ENCODE measurements at places on chromosomes 12 and 14.

DNA sequence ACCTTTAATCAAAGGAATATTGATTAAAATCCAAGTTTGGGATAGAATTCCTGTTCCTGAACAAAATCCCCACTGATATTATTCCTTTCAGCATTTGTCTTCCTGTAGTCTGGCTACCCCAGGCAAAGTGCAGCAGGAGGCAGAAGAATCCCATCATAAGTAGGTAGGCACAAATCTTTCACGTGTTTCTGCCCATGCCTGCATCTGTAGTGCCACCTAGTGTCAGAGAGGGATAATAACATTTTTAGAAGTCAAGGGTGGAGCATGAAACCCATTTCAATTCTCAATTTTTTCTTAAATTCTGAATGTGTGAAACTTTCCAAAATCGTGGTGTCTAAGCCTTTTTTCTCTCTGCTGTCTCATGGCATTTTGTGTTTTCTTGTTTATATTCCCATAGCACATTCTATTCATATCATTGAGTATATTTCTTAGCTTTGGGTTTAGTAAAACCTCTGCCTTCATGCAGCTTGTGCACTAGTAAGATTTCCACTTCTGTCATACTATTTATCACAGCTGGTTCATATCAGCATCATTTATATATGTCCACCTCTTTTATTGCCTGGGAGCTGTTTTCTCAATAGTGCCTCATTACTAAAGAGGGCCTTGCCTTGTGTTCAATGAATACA lies 47.8 kb upstream of the RERG start:
- peak; percentile 8 for DNase-seq

GRCh38 chr14:102982852-102983470 lies 60.5 kb downstream of the AMN start:
- no peak for DNase-seq

- DNase-seq = no peak
Measured at GRCh38 chr14:49882826-49883694, 9.8 kb upstream of the ARF6 start.

DNA sequence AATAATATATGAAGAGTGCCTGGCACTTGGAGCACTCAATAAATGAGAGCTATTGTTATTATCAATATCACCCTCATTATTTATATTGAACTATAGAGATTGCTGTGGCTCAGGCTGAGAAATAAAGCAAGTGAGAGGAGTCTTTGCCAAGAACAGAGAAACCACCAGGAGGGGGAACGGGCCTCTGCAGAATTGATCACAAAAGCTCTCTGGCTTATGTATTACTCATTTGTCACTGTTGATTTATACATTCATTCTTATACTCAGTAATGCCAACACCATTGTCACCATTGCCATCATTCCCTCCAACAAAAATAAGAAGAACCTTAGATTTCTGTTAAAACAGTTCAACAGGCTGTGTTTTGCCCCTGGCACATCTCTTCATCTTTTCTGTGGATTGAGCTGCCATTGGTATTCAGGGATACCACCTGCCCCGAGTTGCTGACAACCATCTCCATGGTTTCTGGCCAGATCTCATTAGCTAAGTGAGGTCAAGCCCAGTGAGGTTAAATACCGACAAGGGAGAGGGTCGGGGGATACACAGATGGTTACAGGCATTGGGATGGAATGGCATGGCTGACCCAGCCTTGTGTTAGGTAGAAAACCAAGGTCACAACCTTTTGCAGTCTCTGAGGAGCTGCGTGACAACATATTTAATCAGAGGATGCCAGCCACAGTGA lies 21.8 kb upstream of the PCNX1 start:
- no peak for DNase-seq

- no peak for DNase-seq
Measured at GRCh38 chr12:63787306-63787705, 7.6 kb downstream of the RXYLT1 start.

- no peak for DNase-seq
Measured at GRCh38 chr12:114215746-114216145, 190.2 kb downstream of the TBX5 start.

DNA sequence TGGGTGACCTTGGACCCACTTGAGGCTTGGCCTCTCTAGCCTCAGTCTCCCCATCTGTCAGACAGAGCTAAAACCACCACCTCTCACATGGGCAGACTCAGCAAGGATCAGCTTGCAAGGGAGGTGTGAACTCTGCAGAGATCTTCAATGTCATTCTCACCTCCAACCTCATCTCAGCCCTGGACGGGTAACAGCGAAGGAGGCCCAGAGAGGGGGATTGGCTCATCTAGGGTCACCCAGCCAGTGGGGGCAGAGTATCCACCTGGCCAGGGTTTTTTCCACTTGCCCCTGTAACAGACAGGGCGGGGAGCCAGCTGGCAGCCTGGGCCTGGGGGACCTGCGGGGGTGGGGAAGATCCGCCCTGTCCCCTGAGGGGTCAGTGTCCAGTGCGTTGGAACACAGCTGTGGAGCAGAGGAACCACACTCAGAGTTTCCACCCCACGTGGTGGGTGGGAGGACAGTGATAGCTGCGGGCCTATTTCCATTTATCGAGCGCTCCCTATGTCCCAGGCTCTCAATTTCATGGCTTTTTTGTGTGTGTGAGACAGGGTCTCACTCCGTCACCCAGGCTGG lies 27.4 kb downstream of the DTX1 start:
- no peak for DNase-seq

GRCh38 chr14:65927931-65928356 lies 515.4 kb downstream of the FUT8 start:
- DNase-seq = peak; percentile 69

- DNase-seq = no peak
Measured at GRCh38 chr12:96236221-96236822, 42.1 kb downstream of the ELK3 start.

DNA sequence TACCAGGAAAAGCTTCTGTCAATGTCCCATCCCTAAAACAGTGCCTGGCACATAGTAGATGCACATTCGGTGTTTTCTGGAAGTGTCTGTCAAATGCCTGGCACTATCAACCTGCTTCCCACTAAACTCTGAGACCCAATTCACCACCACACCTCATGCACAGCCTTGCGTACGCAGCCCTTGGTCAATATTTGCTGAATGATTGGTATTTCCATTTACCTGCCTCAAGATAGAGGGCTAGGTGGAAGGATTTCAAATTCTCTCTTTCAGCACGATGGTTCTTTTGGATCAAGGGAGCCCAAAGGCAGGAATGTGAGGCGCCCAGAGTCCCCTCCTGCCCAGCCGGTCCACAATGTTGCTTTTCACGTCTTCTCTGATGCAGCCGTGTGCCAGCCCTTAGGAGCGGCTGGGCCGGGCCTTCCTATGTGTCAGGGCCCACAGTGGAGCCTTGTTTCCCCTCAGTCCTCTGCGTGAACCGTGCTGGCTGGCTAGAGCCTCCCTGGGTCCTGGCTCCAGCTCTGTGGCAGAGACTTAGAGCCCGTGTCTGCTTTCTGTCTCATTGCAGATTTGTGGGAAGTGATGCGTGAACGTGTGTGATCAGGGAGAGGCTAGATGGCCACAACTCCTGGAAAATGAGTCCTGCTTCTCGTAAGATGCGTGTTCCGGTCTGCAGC lies 99.9 kb upstream of the RFLNA start:
- DNase-seq = no peak

GRCh38 chr12:25723921-25724491 lies 170.9 kb upstream of the LMNTD1 start:
- DNase-seq = no peak

DNA sequence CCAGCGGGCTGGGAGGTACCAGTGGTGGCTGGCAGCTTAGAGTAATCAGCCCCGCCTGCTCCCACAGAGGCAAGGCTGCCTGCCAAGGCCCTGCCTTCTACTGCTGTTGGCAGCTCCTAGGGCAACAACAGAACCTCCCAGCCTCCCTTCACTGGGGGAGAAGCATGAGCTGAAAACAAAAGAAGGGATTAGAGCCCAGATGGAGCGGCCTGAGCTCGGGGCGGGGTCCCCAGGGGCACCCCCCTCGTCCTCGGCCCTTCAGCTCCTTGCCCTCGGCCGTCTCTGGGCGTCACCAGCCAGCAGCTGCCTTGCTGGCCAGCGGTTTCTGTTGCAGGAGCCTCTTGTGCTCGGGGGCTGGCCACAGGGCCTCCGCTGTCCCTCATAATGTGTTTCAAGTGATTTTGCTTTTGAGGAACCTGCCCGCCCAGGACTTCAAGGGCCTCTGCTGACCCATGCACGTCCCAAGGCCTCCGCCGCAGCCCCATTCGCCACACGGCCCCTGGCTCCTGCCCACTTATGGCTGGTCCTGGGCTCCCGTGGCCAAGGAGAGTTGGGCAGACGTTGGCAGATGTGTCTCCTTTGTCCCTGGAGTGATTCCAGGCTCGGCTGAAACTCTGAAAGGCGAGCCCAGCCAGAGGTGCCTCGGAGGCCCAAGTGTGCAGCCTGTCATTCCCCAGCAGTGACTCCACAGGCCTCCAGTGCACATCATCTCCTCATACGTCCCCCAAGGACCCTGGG lies 49.7 kb downstream of the PSMA6 start:
- no peak for DNase-seq

- DNase-seq = no peak
Measured at GRCh38 chr12:53612978-53613377, 13.2 kb downstream of the ATF7 start.

GRCh38 chr12:113970211-113970610 lies 4.1 kb upstream of the RBM19 start:
- DNase-seq = no peak

DNA sequence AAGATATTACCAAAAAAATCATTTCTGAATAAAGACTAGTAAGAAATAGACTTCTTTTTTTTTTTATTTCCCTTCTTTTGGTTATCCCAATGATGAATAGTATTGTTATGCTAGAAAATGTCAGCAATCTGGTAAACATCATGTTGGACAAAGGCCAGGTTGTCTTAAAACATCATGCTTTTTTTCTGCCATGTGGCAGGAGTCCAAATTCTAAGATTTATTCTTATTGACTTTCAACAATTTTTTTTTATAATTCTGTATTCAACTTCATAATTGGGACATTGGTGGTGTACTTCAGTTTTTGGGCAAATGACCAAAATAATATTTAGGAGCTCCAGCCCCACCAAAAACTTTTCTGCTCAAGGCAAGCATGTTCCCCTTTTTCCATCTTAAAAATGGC lies 10.5 kb downstream of the DCN start:
- DNase-seq = no peak

DNA sequence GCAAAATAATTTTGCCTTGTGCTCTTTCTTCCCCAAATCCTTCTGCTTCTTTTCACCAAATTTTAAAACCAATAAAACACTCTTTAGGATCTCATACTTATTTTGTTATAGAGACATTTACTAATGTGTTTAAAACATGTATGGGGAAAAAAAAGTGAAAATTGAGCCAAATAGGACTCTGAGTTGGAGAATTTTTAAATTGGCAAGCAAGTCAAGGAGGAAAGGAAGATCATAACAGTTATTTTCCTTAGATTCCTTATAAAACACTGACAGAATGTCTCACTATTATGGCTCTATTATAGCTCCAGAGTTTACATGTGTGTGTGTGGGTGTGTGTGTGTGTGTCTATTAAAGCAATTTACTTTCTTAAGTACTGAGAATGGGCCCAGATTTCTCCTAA lies 220.5 kb downstream of the SLC6A15 start:
- no peak for DNase-seq

DNA sequence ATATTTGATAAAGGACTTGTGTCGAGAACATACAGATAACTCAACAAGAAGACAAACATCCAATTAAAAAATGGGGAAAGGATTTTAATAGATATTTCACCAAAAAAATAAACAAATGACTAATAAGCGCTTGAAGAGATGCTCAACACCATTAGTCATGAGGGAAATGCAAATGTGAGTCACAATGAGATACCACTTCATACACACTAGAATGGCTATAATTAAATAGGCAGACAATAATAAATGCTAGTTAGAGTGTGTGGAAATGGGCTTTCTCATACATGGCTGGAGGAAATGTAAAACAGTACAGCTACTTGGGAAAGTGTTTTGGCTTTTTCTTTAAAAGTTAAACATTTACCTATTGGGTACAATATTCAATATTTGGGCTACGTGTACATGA lies 34.8 kb downstream of the DLK1 start:
- DNase-seq = no peak

DNA sequence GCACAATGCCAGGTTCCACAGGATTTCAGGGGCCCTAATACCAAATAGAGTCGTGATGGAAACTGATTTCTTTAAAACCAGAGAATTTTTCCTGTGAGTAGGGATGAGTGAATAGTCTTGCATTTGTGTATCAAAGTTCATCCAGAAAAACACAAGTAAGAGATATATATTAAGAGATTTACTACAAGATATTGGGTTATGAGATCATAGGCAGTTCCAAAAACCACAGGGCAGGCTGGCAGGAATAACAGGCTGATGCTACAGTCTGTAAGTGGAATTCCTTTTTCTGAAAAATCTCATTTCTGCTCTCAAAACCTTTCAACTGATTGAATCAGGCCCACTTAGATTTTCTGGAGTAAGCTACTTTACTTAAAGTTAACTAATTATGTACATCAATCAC lies 1756.2 kb upstream of the SEL1L start:
- DNase-seq = no peak

DNA sequence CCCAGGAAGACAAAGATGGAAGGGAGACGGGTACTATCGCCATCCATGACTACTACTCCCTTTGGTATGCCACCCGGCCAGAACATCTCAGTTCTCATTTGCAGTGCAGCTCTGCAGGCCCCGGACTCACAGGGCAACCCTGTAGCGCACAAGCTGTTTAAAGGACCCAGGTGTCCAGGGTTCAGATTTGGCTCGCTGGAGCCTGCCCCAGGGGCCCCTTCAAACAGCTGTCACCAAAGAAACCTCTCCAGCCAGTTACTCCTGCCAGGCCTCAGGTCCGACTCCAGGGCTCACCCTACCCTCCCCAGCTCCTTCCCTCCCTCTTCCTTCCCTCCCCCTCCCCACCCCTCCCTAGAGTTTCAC lies 5.5 kb upstream of the CHD4 start:
- no peak for DNase-seq

- DNase-seq = no peak
Measured at GRCh38 chr12:130478786-130479185, 141.1 kb downstream of the PIWIL1 start.

DNA sequence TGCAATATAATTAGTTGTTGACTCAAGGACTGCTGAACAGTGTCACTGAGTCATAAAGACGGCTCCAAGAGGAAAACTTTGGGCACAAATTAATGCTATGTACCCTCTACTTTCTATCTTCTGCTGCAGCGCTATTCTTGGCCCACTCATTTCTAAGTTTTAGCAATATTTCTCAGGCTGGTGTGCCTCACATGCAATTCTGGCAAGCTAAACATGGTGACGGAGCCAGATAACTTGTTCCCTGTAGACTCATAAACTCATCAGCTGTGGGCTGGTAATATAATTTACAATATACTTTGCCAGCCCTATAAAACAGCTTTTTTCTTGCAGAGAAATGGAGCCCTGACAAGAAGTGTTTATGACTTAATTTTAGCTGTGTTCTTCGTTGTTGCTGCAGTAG lies 615.1 kb downstream of the NRXN3 start:
- DNase-seq = no peak

Data from activated CD4-positive, alpha-beta T cell treated with anti-CD3 and anti-CD28 coated beads, Interleukin-2, amount 50 U/mL, for 4 hours (primary cell).